ENCODE measurements at places on chromosomes 4 and X. TPM values are rescaled to one million over a fixed set of nuclear protein-coding genes. Genes with fewer than 3 reads are reported as not detected.

The CENPVL3 gene
- total RNA-seq, result not detected

The TCP11X2 gene
- total RNA-seq, result not detected

The GAGE12F gene
- not detected for total RNA-seq

The COL4A6 gene
- total RNA-seq, result not detected

The STIM2 gene
- total RNA-seq, result 27.9 TPM

The TCEAL4 gene
- 3.2 TPM for total RNA-seq

The XG gene
- not detected for total RNA-seq

The N4BP2 gene
- total RNA-seq, result 2.3 TPM

The SPIN4 gene
- total RNA-seq, result 3.2 TPM

The MGARP gene
- not detected for total RNA-seq

The FOXR2 gene
- not detected for total RNA-seq

The TIGD4 gene
- 0.34 TPM for total RNA-seq

The RBPJ gene
- total RNA-seq, result 17.8 TPM

The BEND2 gene
- not detected for total RNA-seq

The ASMT gene
- total RNA-seq, result 0.10 TPM

The CABS1 gene
- total RNA-seq, result not detected

The SLC34A2 gene
- total RNA-seq, result not detected

The IGFBP7 gene
- total RNA-seq, result not detected

The RAB33B gene
- total RNA-seq, result 4.6 TPM

The TACC3 gene
- 71.2 TPM for total RNA-seq

The PARM1 gene
- total RNA-seq, result 1.1 TPM

The XAGE1A gene
- not detected for total RNA-seq

The PABPC5 gene
- not detected for total RNA-seq

The TMPRSS11F gene
- total RNA-seq, result not detected

The BTC gene
- 1.9 TPM for total RNA-seq

The GLRA2 gene
- total RNA-seq, result not detected

The HGFAC gene
- not detected for total RNA-seq

The SULT1E1 gene
- not detected for total RNA-seq

The PPP4R3C gene
- total RNA-seq, result not detected

The SMIM31 gene
- 0.25 TPM for total RNA-seq

Measured in HT-29 (cell line).